ENCODE measurements at places on chromosomes 2 and 18.

DNA sequence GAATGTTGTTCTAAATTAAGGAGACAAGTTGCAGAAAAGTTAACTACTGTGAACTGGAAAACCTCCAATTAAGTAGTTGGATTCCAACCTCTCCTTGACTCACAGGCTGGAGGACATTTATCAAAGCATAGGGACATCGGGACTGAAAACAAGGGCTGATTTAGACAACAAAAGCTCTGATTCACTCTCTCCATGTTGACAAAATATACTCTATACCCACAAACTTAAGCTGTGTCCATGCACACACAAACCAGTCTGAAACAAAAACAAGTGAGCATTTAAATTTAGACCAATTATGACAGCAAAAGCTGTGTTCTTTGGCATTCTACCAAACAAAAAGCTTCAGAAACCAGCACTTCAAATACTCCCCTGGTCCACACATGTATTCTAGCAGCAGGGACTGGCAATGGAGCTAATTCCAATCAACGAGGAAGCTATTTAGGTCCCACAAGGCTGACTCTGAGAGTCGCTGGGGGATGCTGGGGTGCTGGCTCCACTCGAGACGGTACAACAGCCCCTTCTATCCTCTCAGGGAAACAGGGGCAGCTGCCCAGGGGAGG, 71.4 kb downstream of the NXPH2 start:
- DNase-seq = no peak

DNA sequence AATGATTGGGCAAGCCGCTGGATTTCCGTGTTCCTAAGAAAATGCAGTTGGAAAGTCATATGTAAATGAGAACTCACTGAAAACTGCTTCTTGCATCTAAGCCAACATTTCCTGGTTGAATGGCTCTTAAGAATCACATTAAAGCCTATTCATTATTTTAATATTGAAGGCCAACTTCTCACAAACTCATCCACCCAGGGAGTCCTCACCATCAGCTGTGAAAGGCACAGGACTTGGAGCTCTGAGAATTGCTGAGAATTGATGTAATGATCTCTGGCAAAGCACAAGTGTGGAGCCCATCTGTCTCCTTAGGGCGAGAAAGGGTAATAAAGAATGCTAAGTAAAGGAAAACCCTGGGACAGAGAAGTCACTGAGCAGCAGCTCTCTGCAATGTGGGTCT, 55.9 kb upstream of the APCDD1 start:
- DNase-seq = peak; percentile 84

GRCh38 chr2:51620796-51621195, 588.9 kb upstream of the NRXN1 start:
- peak; percentile 63 for DNase-seq

DNA sequence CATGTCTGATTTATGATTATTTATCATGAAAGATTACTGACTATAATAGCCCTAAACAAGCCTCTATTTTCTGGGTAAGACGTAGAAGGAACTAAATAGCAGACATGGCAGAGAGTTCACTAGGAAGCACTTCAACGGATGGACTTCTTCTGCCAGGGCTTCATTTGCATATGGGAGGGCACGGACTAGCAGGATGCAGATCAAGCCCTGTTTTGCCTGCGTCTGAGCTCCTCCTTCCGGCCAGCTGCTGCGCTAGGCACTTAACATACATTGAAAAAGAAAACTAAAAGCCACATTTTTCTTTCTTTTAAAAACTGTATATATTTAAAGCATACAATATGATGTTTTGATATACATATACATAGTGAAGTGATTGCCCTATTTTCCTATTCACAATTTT, 340.0 kb upstream of the MEX3C start:
- DNase-seq = peak; percentile 58

- no peak for DNase-seq
These were observed 427.9 kb downstream of the TXNL1 start for GRCh38 chr18:56210520-56210919.

- DNase-seq = no peak
These were observed 385.4 kb upstream of the TMEFF2 start for GRCh38 chr2:192579965-192580700.

GRCh38 chr18:48902023-48902855, 48.5 kb downstream of the SMAD7 start:
- peak; percentile 83 for DNase-seq

DNA sequence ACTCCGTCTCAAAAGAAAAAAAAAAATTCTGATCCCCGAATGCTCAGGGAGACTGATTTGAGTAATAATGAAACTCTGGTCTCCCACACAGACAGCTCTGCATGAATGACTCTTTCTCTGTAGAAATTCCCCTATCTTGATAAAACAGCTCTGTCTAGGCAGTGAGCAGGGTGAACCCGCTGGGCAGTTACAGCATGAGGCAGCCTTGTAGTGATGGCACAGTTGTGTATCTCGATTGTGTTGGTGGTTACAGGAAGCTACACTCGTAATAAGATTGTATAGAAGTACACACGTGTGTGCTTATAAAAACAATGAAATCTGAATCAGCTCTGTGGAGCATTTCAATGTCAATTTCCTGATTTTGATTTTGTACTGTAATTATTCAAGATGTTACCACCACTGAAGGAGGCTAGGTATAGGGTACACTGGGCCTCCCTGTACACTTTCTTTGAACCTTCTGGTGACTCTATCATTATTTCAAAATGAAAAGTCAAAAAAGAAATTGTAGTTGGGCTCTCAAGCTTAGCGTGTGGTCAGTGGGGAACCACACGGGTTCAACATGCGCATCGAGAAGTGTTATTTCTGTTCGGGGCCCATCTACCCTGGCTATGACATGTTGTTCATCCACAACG, 34.9 kb upstream of the ATP8B1 start:
- DNase-seq = no peak

DNA sequence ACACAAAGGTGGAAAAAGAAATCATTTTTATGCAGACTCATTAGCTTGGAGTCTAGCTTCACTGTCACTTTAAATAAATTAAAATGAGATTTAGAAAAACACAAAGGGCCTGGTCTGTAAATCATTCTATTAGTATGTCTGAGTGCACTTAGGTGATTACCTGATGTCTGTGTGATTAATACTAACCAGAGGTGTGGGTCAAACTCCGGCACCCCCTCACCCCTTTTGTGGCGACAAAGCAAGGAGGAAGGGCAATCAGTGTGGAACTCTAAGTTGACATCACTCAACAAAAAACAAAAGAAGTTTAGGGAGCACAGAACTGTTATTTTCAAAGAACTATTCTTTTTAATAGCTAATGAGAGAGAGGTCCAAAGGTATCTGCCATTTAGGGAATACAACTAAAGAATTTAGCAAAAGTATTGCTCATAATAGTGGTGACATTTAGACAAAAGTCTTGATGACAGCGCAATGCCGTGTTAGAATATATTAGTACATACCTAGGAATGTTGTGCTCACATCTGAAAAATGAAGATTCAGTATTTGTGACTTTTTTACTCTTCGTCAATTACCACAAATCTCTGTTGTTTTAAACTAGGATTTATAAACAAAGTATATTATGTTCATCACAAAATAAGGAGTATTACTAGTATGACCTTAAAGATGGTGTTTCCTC, 66.3 kb downstream of the ZEB2 start:
- DNase-seq = no peak

Data from brain (organoid and tissue), 16 donors.